ENCODE measurements at places on chromosomes 3 and 15. TPM values are rescaled to one million over a fixed set of nuclear protein-coding genes. Genes with fewer than 3 reads are reported as not detected.

DNA sequence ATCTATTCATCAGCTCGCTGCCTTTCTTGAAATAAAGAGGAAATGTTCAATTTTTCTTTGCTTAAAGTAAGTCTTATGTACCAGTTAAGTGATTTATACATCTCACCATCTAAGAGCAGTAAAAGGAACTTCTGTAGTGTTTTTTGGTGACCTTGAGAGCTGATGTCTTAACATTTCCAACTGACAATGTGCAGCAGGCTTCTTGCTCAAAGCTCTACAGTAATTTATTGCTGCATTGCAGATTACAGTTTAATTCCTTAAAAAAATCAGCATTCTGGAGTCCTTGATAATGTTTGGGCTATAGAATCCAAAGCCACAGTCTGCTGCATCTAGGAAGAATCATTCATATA lies 61.6 kb downstream of the DIPK2A start:
- DNase-seq = no peak

GRCh38 chr3:158430968-158431367 lies 140.0 kb upstream of the MLF1 start:
- no peak for DNase-seq

DNA sequence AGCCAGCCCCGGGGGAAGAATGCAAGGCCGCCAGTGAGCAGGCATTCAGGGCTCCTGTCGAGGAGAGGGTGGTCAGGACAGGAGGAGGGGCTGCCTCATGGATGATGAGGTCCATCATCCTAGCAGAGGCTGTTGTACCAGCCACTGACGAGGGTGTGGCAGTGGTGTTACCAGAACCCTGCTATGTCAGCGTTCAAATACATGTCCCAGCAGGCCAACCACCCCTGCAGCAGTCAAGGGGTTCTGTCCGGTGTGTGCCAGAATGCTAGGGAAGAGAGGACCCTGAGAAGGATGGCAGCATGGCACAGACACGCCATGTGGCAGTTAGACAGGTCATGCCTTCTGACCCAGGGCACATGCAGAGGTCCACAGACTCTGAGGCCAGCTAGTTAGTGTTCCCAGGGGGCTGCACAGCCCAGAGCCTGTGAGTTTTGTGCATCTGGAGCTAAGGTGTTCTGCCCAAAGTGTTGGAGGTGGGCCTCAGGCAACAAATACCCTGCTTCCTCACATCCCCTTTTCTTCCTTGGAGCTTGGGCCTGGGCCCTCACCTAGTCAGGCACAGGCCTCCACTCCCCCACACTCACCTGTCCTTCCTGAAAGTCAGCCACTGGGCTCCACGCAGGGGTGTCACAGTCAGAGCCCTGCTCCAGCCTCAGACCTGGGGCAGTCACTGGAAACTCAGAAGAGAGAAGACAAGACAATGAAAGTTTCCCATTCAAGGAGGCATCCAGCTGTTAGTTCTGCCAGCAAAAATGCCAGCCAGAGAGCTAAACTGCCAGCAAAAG lies 7.8 kb downstream of the PAK6 start:
- DNase-seq = no peak

GRCh38 chr15:59522988-59523461 lies 85.0 kb downstream of the FAM81A start:
- no peak for DNase-seq

Gene MED12L
- total RNA-seq = 1.2 TPM
